ENCODE measurements at places on chromosomes 12 and 14.

DNA sequence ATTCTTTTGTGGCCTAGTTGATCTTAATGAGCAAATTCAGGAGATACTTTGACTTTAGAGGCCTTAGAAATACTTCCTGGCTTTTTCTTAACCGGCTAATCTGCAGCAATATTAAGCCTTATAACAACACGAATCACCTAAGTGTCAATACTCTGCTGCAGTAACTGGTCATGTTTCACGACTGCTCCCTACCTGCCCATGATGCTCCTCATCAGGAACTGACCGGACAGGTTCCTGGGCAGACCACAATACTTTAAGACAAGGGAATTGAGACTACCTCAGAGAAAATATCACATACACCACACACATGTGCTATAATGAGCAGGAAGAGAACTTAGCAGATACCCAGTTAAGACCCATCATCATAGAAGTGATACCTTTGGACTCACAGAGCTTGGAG lies 211.9 kb upstream of the BMP4 start:
- no peak for DNase-seq

GRCh38 chr14:70332015-70332414 lies 27.5 kb downstream of the COX16 start:
- DNase-seq = no peak

GRCh38 chr12:6326316-6327228 lies 15.3 kb downstream of the TNFRSF1A start:
- no peak for DNase-seq

DNA sequence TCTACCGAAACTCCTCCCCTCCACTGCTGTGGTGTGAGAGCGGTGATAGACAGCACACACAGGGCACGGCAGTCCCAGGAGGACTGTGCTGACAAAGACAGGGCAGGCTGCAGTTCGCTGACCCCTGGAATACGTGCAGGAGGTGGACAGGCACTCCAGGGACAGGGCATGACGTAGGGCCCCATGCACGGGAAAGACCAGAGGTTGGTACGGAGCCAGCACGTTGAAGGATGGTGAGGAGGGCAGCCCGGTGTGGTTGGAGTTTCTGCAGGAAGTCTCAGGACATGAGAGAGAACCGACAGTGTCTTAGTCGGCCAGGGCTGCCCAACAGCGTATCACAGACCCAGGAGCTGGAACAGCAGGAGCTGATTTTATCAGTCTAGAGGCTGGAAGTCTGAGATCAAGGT lies 254.2 kb upstream of the FKBP4 start:
- no peak for DNase-seq

GRCh38 chr12:74563927-74564326 lies 26.3 kb downstream of the ATXN7L3B start:
- no peak for DNase-seq

DNA sequence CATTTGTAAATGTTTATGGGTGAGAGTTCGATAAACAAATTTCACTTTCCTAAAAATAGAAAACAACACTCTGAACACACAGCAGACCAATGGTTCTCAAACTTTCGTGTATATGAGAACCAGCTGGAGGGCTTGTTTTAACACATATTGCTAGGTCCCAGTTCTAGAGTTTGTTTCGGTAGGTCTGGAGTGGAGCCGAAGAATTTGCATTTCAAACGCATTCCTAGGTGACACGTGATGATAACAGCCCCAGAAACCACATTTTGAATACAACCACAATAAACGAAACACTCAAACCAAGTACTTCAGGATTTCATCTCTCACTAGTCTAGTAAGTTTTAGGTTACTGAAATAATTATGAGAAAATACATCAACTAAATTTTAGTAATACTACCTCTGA lies 17.1 kb downstream of the SEC23A start:
- DNase-seq = no peak

- DNase-seq = no peak
Measured at GRCh38 chr14:101721111-101721510, 40.4 kb upstream of the PPP2R5C start.

DNA sequence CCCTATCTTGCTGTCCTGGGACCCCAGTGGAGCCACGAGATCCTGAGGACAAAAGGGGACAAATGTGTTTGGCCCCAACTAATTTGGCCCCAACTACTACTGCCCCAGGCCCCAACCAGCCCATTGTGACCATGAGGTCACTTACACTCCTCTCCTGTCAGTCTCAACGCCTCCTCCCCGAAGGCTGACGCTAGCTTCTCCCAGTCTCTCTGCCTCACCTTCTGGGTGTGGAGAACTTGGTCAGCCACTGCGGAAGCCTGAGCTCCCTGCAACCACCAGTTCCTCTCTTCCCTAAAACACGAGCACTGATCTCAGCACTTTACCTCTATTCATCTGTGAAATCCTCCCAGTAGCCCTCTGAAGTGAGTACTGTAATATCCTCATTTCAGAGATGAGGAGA lies 13.3 kb downstream of the FAM181A start:
- DNase-seq = no peak

GRCh38 chr12:77625441-77625840 lies 205.3 kb upstream of the NAV3 start:
- DNase-seq = no peak

- DNase-seq = no peak
Measured at GRCh38 chr12:123253641-123254459, 17.8 kb downstream of the CDK2AP1 start.

DNA sequence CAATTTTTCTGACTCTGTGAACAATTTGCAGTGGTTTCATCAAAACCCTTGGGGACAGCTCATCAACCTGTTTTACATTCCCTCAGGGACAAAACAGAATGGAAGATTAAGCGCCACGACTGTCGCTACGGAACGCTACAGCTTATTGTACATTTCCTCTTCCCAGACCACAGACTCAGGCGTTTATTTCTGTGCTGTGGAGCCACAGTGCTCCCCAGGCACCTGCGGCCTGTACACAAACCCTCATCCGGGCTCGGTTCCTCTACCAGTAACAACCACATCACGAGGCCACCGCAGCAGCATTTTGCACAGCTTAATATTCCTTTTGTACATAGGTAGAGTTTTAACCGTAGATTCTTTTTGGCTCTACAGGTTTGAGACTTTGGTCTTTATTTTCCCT lies 397.4 kb upstream of the OR4E1 start:
- DNase-seq = peak; percentile 52

DNA sequence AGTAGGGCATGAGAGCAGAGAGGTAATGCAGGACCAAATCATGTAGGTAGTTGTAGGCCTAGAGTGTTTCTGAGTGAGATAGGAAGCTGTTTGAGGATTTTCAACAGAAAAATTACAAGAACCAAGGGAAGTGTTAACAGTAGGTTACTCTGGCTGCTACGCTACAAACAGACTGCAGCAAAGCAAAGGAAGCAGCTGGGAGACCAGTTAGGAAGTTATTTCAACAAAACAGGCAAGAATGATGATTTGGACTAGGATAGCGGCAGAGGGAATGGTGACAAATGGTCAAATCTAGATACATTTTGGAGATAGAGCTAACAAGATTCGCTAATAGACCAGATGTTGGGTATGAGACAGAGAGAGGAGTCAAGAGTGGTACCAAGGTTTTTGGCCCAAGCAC lies 26.8 kb downstream of the MRPL42 start:
- peak; percentile 54 for DNase-seq

GRCh38 chr14:90645842-90646443 lies 170.3 kb downstream of the TTC7B start:
- no peak for DNase-seq
